PC-3 (cell line): ENCODE measurements at places on chromosomes 5 and 9.

DNA sequence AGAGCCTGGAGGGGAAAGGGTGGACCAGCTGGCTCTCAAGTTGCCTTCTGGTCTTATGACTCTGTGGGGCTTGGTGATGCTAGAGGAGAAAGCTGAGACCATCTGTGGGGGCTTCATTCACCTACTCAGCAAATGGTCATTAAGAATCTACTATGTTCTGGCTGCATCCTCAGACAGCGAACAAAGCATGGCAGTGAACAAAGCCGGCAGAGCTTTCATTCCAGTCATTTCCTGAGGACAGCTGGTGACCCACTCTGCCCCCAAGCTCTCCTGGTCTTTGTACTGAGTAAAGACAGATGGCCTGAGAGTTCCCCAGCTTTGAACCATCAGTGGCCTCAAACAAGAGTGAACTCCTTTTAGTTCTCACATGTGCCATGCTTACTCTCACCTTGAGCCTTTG is 48.0 kb downstream of the FGF1 start:
- DNase-seq, result no peak

DNA sequence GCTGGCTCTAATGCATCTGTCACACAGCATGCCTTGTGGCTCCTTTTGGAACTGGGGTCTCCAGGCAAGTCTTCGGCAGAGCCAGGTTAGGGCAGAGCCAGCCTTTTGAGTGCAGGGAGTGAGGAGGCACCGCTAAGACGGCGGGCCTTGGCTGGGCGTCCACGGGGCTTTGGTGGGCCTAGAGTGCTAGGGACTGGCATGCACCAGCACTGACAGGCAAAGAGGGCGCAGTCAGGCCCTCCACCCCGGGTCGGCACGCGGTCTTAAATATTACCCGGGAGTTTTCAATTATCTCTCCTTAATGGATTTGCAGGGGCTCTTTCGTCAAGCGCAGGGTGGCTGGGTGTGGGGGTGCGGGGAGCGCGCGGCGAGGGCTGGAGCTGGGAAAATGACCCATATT is 444.4 kb downstream of the SPATA31A7 start:
- DNase-seq, result no peak

DNA sequence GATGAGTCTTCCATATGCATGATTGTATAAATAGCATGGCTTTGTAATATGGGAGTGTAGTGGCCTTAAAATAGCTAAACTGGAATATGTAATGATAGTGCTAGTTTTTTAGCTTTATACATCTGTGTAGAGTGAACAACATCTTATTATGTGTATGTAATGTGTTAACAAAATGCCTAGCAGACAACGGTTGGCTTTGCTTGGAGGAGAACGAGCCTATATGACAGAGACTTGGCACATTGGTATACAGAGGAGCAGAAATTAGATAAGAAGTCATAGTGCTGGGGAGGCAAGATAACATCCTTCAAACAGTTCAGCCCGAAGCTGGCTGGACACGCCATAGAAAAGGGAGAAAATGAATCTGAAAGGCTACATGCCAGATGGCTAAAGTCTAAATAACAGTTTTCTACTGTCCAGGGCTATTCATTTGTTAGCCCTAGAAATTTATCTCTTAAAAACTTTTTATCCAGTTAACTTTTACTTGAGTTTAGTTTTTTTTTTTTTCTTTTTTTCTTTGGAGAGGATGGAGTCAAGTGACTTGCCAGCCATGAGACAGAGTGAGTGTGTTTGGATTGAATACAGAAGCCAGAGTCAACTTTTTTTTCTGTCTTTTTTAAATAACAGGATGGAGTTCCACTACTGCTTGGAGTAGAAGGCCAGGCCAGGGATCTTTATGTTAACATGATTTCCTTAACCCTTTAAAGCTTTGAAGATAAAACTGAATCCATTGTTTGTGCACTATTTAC is 214.4 kb upstream of the ACTBL2 start:
- no peak for DNase-seq

GRCh38 chr5:57527870-57528269 is 45.3 kb upstream of the ACTBL2 start:
- no peak for DNase-seq

GRCh38 chr9:126703002-126703865 is 89.5 kb downstream of the LMX1B start:
- DNase-seq, result no peak

GRCh38 chr9:73200694-73201452 is 49.2 kb downstream of the ANXA1 start:
- DNase-seq, result peak; percentile 68
